ENCODE measurements at places on chromosomes 3 and 15. TPM values are rescaled to one million over a fixed set of nuclear protein-coding genes. Genes with fewer than 3 reads are reported as not detected.

PLCB2 gene
- total RNA-seq: 1.5 TPM

TIMMDC1 gene
- 55.5 TPM for total RNA-seq

GABRR3 gene
- total RNA-seq: not detected

CHST14 gene
- 24.2 TPM for total RNA-seq

TICRR gene
- total RNA-seq: 1.7 TPM

KNL1 gene
- total RNA-seq: 3.8 TPM

SLC15A2 gene
- total RNA-seq: 0.63 TPM

CCDC80 gene
- 4.7 TPM for total RNA-seq

RASL12 gene
- total RNA-seq: 0.92 TPM

PLSCR5 gene
- not detected for total RNA-seq

SPINK8 gene
- not detected for total RNA-seq

SMCO1 gene
- not detected for total RNA-seq

GOLGA8J gene
- total RNA-seq: not detected

LXN gene
- 4.9 TPM for total RNA-seq

TERC gene
- total RNA-seq: 246 TPM

KY gene
- total RNA-seq: 0.04 TPM

DLEC1 gene
- total RNA-seq: not detected
